ENCODE measurements at places on chromosomes 3 and 15. TPM values are rescaled to one million over a fixed set of nuclear protein-coding genes. Genes with fewer than 3 reads are reported as not detected.

- H3K4me3 ChIP-seq, result no peak overlapping the region
- peaks cover 12% of the 10 kb centered on the region for H3K27me3 ChIP-seq
- H3K4me1 ChIP-seq, result peaks cover 18% of the 10 kb centered on the region
- H3K27ac ChIP-seq, result no peak overlapping the region
These were observed 41.9 kb downstream of the NOX5 start for GRCh38 chr15:69056365-69056764.

DNA sequence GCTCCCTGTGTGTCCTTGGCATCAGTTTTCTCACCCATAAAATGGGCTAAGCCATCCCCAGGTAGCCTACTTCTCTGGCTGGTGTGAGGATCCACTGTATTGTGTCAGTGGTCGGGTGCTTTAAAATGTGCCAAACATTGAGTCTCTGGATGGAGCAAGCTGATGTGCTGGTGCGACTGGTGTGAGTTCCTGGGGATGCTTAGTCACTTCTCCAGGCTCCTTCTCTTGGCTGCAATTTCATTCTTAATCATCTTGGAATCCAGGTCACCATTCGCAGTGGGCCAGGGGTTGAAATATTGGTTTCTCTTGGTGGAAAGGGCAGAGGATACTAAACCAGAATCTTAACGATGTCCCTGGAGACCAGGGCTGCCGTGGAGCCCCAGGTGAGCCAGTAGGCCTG, 29.3 kb downstream of the SCN5A start:
- no peak overlapping the region for H3K27ac ChIP-seq
- no peak overlapping the region for H3K4me3 ChIP-seq
- H3K4me1 ChIP-seq, result no peaks in the 10 kb centered on the region
- no peaks in the 10 kb centered on the region for H3K36me3 ChIP-seq
- DNase-seq, result no peak

GRCh38 chr15:46343196-46343935, 708.5 kb downstream of the SQOR start:
- DNase-seq, result no peak
- H3K36me3 ChIP-seq, result no peaks in the 10 kb centered on the region
- no peak overlapping the region for H3K4me3 ChIP-seq
- H3K27me3 ChIP-seq, result no peaks in the 10 kb centered on the region
- H3K4me1 ChIP-seq, result no peaks in the 10 kb centered on the region
- no peak overlapping the region for H3K27ac ChIP-seq

DNA sequence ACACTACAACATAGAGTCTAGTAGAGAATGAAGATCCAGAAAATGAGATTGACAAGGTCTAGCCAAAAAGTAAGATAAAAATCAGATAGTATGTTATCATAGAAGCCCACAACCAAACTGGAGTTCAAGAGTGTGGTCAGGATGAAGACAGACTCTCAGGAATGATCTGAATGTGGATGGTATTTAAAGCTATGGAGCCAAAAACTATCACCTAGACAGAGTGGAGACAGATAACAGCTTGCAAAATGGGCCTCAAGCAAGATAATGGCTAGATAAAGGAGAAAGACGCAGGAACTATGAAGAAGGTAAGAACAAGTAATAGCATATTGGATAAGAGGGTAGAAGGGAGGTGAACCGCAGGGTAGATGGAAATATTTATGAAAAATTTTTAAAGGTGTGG, 35.4 kb downstream of the ZMAT3 start:
- no peak overlapping the region for H3K4me3 ChIP-seq
- peaks cover 9% of the 10 kb centered on the region for H3K4me1 ChIP-seq
- DNase-seq, result no peak
- peaks cover 5% of the 10 kb centered on the region for H3K36me3 ChIP-seq

- peak; percentile 70 for DNase-seq
- no peaks in the 10 kb centered on the region for H3K27me3 ChIP-seq
- H3K36me3 ChIP-seq, result peaks cover 40% of the 10 kb centered on the region
- peak overlapping the region; percentile 95 for H3K27ac ChIP-seq
These were observed 10.9 kb downstream of the RMDN3 start for GRCh38 chr15:40743921-40744814.

DNASE1L3 gene
- total RNA-seq, result not detected
